ENCODE measurements at places on chromosomes 1 and 21.
A peak's percentile ranks its signal among the peaks of the same experiment; 100 is the strongest.

DNA sequence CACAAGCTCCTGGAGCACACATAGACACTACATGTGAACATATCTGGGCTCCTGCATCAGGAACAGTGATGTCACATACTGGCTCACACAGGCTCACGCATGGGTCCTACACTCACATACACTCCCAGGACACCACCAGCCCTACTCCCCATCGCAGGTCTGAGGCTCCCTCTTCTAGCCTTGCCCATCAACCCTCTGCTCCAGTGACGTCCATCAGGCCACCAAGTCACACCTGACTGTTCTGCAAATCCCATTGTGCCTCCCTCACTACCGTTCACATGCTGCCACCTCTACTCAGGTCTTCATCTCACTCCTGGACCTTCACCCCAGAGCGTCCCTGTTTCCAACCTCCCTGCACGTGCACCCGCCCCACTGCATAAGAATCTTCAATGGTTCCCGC is 18.1 kb downstream of the TFAP2E start:
- DNase-seq: no peak

DNA sequence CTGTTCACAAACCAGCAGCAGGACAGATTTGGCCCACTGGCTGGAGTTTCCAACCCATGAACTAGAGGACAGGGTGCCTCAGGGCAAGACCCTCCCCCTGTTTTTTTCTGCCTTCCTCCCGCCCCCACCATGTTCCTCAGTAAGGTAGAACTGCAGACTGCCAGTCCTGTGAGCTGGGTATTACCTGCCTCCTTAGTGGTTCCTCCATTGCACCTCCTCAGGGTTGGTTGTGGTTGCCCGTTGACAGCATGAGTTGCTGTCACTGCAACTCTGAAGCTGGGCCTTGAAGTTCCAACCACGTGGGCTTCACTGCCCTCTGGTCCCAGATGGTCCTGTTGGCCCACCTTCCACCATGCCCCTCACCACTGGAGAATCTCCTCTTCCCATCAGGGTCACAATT is 28.8 kb downstream of the TENT5C start:
- no peak for DNase-seq

- no peak for DNase-seq
Measured at GRCh38 chr1:175539986-175540385, 203.4 kb downstream of the TNR start.

DNA sequence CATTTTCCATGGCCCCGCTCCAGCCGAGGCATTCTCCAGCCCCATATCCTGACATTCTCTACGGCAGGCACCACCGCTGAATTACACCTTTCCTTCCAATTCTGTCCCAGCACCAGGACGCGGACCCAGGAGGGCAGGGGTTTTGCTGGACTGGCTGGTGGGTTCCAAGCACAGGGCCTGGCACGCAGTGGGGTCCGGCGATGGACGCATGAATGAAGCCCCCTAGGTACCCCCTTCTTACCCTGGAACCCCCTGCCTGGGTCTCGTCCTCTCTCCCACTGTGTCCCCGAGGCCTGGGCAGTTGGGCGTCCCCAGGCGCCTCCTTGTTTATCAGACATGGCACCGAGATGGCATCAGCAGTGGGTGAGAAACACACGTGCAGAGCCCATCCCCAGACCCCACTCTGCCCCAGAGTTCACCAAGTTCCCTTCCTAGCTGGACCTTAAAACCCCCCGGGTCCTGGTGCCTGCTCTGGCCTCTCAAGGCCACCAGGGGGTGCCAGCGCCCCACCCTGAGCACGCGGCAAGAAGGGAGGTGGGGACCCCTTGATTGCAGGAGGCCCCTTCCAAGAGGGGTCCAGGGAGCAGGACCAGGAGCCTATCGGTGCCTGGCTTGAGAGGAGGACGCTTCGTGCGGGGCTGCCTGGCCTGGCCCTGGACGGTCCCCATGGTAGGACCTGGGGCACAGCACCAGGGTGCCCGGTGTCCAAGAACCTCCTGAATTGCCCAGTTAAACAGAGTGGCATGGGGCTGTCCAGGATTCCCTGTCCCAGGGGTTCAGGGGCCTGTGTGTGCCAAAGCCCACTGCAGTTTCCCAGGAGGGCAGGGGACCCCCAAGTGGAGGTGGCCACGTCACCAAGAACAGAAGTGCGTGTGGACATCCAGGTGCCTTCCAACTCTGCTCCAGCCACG is 46.1 kb downstream of the MEGF6 start:
- DNase-seq: peak; percentile 15

GRCh38 chr1:176778056-176778455 is 315.1 kb downstream of the PAPPA2 start:
- no peak for DNase-seq

DNA sequence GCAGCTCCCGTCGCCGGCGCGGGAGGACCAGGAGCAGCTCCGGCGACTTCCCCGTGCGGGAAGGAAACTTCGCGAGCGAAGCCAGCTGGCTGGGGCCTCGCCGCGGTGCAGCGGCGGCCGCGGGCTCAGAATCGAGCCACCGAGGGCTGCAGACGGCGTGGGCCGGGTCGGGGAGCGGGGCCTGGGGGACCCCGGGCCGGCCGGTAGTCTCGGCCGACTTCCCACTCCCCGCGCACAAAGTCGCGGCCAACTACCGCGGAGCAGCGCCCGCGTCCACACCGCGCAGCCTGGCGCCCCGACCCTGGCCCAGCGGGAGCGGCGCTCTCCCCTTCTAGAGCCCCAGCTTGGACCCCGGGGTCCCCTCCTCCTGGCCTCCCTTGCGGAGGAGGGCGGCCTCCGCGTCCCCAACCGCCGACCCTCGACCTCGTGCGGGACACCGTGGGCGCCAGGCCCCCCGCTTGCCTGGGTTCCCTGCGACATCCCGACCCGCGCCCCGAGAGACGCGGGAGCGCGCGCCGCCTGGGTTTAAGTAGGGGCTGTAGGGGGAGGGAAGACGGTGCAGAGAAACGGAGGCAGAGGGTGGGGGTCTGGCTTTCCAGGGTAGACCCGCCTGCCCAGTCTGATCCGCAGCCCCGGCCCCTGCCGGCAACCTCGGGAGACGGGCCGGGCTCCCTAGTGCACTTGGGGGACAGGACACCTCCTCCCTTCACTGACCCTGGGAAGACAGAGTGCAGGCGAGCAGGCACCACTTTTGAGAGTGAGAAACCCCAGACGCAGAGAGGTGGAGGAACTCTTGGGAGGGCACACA is 4.7 kb downstream of the PRDM16 start:
- no peak for DNase-seq

DNA sequence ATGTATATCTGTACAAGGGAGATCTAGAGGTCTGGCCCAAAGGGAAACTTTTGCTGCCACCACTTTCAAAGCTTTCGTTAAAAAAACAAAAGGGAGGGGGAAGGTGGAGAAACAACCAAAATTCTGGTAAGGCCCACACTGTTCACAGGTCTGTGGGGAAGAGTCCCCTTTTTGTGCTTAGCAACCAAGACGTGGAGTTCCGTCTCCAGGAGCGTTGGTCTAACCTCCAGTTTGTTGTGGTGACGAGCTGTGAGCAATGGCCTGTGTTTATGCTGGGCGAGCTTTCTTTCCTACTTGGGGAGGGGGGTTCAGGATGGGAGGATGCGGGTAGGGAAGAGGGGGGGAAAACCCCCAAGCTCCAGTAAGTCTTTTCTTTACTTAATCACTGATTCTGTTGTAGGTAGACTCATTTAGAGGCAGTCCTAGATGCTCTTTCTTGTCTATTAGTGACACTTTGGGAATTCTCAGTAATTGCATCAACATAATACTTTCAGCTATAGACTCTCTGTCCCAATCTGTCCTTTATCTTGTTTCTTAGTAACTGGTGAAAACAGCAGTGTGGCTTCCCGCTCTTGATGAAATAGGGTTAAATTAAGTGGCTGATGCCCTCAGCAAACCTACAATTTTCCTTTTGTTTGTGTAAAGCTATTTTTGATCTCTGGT is 1.5 kb downstream of the HIPK1 start:
- DNase-seq: peak; percentile 38

DNA sequence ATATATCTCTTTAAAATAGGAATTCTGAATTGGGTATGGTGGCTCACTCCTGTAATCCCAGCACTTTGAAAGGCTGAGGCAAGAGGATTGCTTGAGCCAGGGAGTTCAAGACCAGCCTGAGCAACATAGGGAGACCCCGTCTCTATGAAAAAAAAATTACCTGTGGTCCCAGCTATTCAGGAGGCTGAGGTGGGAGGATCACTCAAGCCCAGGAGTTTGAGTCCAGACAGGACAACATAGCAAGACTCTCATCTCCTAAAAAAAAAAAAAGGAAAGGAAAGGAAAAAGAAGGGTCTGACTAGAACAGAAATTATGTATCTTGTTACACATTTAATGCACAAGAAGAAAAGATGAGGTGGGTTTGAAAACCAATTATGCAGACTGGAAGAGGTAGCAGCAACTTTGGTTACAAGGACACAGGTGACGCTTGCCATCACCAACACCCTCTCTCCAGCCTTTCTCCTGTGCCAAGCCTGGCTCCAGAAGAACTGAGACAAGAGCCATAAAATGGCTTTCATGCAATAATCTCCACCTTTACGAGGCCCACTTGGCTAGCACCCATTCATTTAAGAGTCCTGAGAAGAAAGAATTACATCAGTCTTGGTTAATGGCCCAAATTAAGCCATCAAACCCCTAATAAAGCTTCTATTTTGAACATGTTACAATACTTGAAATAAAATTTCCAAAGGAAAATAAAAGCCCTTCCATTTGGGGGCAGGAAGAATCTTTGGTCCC is 4.8 kb upstream of the SELENBP1 start:
- DNase-seq: no peak

DNA sequence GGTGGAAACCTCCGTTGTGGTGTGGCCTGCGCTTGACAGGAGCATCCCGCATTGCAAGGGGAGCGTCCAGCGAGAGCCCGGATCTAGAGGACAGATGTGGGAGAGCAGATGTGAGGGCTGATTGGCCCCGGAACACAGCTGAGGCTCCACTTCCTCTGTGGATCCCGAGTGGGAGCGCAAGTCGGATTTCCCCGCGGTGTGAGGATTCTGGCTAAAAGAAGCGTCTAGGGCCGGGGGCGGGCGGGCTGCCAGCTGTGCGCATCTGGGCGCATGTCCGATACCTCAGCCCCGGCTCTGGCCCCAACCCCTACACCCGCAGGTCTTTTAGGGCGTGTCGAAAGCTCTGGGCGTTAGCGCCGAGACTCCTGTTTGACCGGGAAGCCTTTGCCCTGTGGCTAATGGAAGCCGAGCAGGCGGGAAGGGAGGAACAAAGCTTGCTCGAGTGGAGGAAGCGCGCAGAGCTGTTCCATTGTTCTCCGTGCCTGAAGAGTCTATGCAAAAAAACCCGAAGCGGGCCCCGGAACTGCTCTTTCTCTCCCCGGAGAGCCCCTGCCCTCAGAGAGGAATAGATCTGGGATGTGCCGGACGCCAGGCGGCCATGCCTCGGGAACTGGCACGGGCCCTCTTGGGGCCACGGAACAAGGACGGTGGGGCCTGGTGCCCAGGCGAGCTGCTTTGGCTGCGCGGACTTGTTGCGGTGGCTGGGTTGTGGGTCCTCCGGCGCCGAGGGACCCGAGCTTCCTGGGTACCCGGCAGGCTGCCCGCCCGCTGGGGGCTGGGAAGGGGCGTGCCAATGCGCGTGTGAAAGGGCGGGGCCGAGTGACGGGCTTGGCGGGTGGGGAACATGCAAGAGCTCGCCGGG is 111.1 kb downstream of the NAV1 start:
- DNase-seq: no peak

GRCh38 chr1:157993147-157993917 is at the start of gene KIRREL1:
Gene KIRREL1, plus strand, starts transcription at chr1:157993645. Its CDS starts 32 bp downstream, at chr1:157993677.
- DNase-seq: no peak

DNA sequence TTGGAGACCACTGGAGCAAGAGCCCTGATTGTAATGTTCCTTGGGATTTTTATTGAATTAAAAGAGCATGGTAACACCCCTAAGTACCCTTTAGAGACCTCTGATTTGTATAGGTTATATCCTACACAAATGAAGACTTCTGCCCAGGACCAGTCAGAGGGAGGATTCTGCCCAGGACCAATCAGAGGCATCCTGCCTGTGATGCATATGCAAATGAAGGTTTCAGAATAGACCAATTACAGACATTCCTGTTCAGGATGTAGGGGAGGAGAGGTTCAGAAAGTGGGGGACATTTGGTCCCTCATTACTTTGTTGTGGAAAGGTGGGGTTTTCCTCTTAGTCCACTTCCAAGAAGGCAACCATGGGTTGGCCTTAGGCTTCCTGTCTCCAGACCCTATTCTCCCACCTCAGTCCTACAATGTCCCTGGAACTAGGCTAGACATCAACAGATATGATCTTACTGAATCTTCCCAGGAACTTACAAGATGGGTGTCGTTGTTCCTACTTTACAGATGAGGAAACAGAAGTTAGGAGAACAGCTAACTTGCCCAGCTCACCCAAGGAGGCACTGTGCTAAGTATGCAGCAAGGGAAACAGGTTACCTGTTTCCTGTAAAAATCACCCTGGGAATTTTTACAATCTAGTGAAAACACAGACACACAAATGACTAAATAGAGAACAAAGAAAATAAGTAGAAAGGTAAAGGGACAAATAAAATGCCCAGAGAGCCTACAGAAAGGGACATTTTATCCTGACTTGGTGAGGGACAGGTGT is 36.8 kb upstream of the SFPQ start:
- no peak for DNase-seq

- DNase-seq: no peak
Measured at GRCh38 chr1:77143529-77144121, 75.6 kb downstream of the PIGK start.

Data from activated CD4-positive, alpha-beta T cell treated with anti-CD3 and anti-CD28 coated beads for 24 hours (primary cell).